ENCODE measurements at places on chromosomes 4 and X.

DNA sequence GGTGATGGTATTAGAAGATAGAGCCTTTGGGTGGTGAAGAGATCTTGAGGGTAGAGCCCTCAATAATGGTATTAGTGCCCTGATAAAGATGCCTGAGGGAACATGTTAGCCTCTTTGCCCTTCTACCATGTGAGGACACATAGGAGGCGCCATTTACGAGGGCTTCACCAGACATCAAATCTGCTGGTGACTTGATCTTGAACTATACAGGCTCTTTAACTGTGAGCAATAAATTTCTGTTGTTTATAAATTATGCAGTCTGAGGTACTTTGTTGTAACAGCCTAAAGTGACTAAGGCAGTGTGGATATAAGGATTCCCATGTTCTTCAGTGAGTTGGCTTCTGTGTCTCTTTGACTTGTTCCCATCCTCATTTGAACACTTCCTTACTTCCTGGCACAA, 11.8 kb downstream of the MOB1B start:
- DNase-seq = no peak

DNA sequence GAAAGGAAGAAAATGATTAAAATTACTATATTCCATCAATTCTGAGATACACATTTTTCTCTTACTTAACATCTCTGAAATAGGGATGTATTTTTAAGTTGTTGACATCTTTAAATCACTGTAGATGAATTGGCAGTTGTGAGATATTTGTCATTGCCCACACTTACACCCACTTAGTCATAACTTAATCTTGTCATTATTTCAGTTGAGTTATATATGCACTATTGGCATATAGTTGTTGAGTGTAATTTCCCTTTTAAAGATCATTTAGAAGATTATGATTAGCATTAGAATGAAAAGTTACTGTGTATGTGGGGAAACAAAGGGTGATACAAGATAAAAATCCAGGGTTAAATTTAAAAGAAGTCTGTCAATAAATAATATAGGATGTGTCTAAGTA, 2.2 kb downstream of the AIMP1 start:
- no peak for DNase-seq

- no peak for DNase-seq
These were observed 48.8 kb upstream of the NEUROG2 start for GRCh38 chr4:112564706-112565270.

- no peak for DNase-seq
These were observed 76.3 kb downstream of the SHROOM2 start for GRCh38 chrX:9862525-9862924.

DNA sequence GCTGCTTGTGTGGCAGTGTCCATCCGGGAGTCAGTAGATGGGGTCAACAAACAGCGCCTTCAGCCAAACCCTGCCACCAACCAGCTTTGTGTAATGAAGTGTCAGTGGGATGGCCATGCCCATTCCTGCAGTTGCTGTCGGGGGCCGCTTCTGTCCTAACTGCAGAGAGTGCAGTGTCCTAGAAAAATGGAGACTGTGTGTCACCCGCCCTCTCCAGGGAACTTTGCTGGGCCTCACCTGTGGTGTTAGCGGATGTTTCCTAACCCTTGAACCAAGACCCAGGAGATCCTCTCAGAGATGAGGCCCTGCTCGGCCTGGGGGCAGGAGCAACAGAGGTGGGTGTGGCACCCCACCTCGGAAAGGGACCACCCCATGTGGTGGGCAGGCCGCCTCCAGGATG, 35.3 kb upstream of the HGFAC start:
- no peak for DNase-seq

DNA sequence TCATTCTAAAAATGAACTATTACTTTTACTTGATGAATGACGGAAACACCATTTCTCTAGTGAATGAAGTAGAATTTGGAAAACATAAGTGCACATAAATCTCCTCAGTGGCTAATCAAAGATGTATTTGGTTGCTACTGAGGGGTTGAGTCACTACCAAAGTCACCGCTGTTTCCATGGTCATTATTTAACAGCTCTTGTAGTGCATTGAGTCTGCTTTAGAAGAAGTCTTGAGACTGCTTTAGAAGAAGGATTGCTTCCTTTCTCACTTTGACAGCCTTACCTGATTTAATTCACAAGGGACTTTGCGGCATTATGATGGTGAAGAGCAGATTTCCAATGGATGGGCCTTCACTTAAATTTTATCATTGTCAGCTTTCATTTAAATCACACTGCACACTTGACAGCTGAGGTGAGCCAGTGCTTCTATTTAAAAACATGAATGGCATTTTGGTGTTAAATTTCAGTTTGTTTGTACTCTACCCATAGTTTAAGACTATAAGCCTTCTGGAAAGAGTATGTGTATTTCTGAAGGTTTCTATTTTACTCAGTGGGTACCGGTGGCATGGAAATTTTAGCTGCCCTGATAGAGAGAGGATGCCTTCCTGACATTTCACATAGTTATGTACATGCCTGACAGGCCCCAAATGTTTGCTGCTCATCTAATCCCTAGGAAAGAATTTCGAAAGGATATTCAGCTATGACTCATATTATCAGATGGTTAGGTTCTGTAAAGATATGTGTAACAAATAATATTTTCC, 9.5 kb downstream of the ASB5 start:
- DNase-seq = peak; percentile 86

DNA sequence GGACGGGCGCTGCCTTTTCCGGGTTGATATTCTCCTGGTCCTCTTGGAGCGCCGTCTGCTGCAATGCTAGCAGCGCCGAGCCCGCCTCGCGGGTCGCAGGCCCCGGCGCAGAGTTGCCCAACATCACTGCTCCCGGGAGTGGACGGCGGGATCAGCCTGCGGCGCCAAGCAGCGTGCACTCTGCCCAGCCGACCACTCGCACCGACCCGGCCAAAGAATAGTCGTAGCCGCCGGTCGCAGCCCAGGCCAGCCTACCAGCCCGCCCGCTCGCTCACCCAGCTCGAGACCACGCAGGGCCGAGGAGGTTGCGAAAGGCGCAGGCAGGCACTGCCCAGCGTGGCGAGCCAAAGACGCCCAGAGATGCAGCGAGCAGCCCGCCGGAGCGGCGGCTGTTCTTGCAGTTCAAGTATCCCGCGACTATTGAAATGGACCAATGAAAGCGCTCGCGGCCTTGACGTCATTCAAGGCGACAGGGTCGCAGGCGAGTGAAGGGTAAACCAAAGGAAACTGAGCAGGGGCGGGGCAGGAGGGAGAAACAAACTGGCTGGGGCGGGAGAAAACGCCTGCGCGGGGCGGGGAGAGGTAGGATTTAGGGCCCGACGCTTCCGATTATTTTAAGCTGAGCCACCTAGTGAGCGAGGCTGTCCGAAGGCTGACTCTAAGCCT, at the start of gene CCNA2:
Gene CCNA2, minus strand, starts transcription at position 379 of the 666 bp plus-strand sequence. Its CDS starts 255 bp downstream, at position 124.
- DNase-seq = peak; percentile 98

DNA sequence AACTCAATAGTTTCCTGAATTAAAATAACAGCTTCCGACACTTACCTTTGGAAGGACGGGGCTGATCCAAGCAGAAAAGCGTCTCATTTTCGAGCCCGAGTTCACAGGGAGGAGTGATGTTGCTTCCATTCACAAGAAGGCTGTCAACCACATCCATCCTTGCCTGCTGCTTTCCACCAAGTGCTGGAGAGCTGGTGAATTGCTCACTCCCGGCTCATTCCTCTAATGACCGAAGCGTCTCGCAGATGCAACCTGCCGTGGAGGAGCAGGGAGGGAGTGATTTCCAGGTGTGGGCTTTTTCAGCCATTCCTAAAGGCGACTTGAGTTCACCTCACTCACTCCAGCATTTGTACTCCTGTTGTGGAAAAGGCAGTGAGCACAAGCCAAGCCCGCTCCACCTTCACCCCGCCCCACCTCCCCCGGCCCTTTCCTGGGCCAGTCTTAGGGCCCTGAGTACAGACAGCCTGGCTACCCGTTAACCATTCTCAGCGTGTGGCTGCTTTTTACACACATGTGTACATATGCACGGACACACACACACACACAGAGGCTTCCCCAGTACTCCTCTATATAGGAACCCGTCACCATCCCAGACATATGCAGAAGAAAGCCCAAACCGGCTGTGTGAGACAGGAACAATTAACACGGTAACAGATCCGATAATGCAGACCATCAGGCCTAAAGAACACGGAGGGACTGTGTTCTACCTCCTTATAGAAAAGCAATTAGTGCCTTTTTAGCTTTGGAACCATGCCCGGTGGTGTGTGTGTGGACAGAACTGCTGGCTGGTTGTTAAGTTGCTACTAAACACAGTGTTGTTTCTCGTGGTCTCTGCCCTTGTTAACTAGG, at the start of gene CCKAR:
Gene CCKAR, minus strand, starts transcription at position 374 of the 849 bp plus-strand sequence. Its CDS starts 217 bp downstream, at position 157.
- no peak for DNase-seq

DNA sequence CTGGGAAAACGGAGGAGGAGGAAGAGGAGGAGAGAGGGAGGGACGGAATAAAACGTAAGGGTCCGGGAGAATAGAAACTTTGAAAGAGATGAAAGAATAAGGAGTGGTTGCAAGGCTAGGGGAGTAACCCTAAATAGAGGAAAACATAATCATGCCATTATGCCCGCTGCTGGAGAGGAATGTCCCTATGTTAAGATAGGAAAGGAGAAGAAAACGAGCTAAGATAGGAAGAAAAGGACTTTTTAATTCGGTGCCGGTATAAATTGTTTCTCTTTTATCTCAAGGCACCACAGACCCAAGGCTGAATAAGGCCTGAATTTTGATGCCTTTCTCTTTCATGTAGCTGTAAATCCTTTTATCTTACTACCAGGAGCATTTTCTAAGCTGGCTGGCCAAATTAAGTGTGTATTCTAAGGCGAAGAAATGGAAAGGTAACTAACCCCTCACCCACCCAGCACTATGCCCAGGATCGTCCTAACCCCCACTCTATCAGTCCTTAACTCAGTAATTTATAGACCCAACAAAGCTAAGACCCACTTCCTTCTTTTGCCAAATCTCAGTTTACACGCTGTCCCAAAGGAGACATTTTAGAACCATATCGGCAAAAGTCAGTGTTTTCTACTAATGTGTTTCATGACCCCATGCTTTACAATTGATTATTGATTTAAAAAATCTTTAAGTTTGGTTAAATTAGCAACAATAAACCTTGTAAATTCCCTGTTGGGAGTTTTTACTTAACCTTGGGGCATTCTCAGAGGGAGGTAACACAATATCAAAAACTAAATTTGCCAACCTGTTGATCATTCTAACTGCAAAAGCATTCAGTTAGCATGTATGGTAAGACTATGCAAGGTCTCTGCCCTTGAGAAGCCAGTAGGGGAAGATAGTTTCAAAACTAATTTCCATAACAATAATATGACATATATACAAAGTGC, 1.1 kb upstream of the CUL4B start:
- no peak for DNase-seq

GRCh38 chr4:142846108-142846728, at the start of gene INPP4B:
INPP4B (minus strand) TSS chr4:142846301.
- peak; percentile 68 for DNase-seq

GRCh38 chr4:112063260-112063659, 82.0 kb upstream of the FAM241A start:
- no peak for DNase-seq

DNA sequence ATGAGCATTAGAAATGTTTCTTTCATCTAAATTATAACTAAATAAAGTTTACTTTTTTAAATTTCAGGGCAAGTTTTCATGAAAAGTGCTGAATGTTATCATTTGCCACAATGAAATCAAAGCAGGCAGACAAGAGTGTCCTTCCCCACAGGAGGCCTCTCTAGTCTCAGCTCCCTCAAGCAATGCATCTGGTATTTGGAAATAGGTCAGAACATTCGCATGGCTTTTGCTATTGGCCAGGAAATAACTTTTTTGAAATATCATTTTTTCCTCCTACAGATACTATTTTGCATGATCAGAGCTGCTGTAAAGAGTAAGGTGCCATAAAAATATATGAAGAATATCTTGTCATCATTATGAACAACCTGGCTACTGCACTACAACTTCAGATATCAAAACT, 41.1 kb downstream of the MAD2L1 start:
- DNase-seq = peak; percentile 19

DNA sequence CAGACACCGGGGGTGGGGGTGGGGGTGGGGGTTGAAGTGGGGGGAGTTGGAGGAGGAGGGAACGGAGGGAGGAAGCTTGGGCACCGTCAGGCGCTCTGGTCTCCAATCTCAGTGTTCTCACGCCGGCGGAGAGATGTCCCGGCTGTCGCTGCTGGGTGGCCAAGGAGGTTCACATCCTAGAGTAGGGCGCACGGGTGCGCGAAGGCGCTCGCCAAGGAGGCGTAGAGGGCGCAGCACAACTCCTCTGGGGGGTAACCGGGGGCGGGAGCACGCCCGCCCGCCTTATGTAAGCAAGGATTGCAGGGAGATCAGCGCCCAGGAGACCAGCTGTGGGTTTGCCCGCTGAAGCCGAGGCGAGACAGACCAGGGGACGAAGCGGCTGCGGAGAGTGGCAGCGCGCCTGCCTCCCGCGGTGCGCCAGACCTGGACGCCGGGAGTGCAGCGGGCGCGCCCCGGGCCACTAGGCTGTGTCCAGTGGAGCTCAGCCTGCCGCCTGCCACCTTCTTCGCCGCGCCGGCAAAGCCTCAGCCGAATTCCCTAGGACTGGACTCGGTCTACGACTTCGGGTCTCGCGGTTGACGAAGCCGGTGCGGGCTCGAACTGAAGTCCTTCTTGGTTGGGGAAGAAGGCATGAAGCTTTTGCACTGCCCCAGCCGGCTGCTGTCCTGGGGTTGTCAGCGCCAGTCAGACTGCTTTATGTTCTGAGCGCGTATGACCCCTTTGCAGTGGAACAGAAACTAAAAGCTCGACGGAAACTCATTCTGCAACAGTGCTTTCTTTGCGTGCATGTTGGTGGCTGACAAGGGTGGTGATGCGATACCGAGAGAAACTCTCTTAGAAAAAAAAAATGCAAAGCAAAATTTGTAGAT, 707 bp upstream of the UNC5C start:
- DNase-seq = peak; percentile 77

- no peak for DNase-seq
These were observed 492.0 kb upstream of the IGFBP7 start for GRCh38 chr4:57602141-57602540.

DNA sequence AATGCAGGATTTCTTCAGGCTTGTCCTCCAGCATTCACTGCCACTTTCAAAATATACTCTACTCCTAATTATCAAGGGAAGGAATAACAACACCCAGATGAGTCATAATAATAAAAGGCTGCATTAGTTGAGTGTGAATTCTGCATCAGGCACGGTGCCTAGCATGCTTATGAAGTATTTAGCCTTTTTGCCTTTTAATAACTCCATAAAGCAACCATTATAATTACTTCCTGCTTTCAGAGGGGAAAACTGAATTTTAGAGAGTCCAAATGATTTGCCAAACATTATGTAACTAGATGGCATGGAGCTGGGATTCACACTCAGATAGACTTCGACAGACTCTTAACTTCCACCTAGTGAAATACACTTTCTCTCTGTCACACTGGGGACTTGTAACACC, 2365.5 kb downstream of the PCDH7 start:
- DNase-seq = no peak

DNA sequence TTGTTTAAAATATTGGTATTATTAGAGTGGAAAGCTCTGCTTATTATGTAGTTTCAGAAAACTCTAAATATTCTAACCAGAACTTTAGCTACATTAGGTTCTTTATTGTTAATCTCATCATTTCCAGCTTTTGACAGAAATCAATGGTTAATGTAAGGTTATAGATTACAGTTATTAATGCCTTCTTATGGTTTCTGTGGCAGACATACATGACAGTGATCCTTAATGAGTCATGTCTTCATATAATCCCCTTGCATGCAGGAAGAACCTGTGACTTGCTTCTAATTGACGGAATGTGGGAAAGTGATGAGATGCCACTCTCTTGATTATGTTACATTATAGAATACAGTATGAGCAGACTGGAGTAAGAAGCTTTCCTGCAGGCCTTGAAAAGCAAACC, 23.5 kb downstream of the KLHL8 start:
- DNase-seq = no peak

GRCh38 chr4:23747281-23747735, 142.5 kb downstream of the PPARGC1A start:
- no peak for DNase-seq

- no peak for DNase-seq
These were observed 1.2 kb downstream of the HMGB3 start for GRCh38 chrX:150984169-150984824.

Data from umbilical cord (tissue), 2 donors.